ENCODE measurements at places on chromosomes 12 and 14. TPM values are rescaled to one million over a fixed set of nuclear protein-coding genes. Genes with fewer than 3 reads are reported as not detected.

- DNase-seq = no peak
These were observed 42.1 kb upstream of the CHGA start for GRCh38 chr14:92880851-92881250.

GRCh38 chr14:65824285-65824977, 411.9 kb downstream of the FUT8 start:
- no peak for DNase-seq

DNA sequence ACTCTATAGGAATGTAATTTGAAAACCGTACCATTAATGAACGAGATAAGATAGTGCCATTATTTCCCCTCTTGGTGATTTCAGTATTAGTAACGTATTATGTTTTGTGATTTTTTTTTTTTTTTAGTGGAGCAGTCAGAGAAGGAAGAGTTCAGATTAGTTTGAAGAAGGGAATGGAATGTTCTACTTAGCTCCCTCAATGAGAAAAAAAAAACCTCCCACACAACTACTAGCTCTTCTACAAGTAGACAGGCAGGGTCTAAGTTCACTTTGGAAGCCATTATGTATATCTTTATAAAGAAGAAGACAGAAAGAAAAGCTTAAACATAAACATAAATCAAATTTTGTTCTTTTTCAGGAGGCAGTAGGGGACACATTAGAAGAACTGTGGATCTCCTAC, 27.3 kb downstream of the PNMA1 start:
- no peak for DNase-seq

- DNase-seq = no peak
These were observed 54.7 kb downstream of the FRS2 start for GRCh38 chr12:69524755-69525469.

GRCh38 chr14:93064411-93065271, 51.1 kb downstream of the ITPK1 start:
- no peak for DNase-seq

The RASSF9 gene
- total RNA-seq = 7.6 TPM

The TRIM9 gene
- 3.0 TPM for total RNA-seq

The GNG2 gene
- 144 TPM for total RNA-seq

All from spleen (tissue), 13 donors.